GM23338 (cell line): ENCODE measurements at places on chromosomes 5 and 9. TPM values are rescaled to one million over a fixed set of nuclear protein-coding genes. Genes with fewer than 3 reads are reported as not detected.

CCL28 gene
- 6.3 and 7.1 TPM in 2 replicates for polyA plus RNA-seq

GRCh38 chr9:35385042-35385441, 104.9 kb upstream of the RUSC2 start:
- DNase-seq = peak; percentile 18

DNA sequence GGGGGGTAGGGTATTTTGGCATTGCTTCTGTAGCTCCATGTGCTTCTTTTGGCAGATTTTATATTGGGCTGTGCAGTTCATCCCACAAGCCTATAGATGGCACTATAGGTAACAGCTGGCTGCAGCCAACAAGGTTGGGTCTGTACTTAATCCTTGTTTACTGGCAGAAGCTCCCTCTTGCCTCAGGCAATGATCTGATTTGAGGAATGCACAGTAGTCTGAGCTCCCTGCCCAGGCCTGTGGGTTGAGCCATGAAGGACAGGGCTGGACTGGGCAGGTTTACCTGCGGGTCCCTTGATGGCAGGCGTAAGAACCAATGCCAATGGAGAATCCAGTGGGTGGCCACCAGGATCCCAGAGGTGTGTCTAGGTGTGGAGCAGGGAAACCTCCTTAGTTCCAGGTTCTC, 11.7 kb upstream of the OR1J2 start:
- peak; percentile 78 for DNase-seq

- no peak for DNase-seq
Observed at GRCh38 chr5:97383996-97384395, 200.9 kb upstream of the RIOK2 start.

DDX41 gene
- 67.1 and 73.4 TPM in 2 replicates for polyA plus RNA-seq

CCDC152 gene
- 75.9 and 76.8 TPM in 2 replicates for polyA plus RNA-seq

ABO gene
- 0.21 and 0.34 TPM in 2 replicates for polyA plus RNA-seq

DNA sequence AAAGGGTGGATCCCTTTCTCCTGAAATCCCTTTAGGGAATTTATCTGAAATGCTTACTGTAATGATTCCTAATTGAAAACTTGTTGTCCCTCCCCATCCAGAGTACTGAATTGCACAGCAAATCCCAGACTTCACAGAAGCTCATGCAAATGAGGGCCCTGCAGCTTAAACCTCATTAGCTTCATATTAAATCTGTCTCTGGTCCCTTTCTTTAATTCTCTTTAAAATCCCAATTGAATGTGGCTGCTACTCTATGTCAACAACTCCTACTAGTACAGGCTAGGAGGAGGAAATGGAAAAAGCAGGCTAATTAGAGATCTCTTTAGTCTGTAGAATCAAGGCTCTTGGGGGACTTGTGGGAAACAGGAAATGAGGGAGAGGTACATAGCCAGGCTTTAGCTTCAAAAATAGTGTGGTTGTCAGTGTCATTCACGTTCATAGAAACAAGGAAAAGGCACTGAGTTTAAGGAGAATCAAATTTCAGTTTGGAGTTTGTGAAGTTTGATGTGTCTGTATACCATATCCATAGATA, 191.3 kb upstream of the PRDM9 start:
- peak; percentile 24 for DNase-seq

- DNase-seq = no peak
Observed at GRCh38 chr9:124257844-124258606, at the start of gene NEK6. Gene NEK6 (plus strand): TSS chr9:124257949. CDS start chr9:124301965, 44,016 bp downstream.

DNA sequence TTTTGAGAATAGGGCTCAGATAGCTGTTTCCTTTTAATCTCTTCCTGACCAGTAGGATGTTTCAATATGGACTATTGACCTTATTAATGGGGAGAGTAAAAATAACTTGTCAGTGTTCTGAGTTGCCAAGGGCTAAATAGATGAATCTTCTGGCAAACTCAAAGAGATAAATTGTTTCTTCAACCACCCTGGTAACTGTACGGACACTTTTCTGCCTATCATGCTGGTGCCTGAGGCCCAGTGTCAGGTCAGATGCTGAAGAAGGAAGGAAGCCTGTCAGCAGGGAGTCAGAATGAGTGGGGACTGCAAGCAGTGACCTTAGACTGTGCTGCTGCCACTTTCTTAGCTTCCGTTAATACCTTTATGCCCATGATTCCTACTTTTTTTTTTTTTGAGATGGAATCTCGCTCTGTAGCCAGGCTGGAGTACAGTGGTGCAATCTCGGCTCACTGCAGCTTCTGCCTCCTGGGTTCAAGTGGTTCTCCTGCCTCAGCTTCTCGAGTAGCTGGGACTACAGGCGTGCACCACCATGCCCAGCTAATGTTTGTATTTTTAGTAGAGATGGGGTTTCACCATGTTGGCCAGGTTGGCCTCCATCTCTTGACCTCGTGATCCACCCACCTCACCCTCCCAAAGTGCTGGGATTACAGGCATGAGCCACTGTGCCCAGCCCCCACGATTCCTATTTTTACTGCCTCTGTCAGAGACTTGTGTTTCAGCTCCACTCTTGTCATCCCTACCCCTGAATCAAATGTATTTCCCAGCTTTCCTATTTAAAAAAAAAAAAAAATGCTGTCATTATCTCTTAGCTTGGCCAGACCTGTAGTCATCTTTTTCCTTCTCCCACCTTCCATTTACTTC, 33.7 kb downstream of the TGFBR1 start:
- DNase-seq = no peak

LIX1 gene
- 0.13 and 0.16 TPM in 2 replicates for polyA plus RNA-seq

- no peak for DNase-seq
Observed at GRCh38 chr5:164244-164643, 27.1 kb upstream of the LRRC14B start.

GRCh38 chr5:149809931-149810691, 80.0 kb downstream of the PPARGC1B start:
- no peak for DNase-seq

SPAAR gene
- polyA plus RNA-seq = 0.17 TPM in 1 of 2 replicates, not detected in the other

KCNV2 gene
- polyA plus RNA-seq = 0.38 and 0.60 TPM in 2 replicates

GRCh38 chr9:12880406-12881015, 105.7 kb downstream of the LURAP1L start:
- no peak for DNase-seq

DNA sequence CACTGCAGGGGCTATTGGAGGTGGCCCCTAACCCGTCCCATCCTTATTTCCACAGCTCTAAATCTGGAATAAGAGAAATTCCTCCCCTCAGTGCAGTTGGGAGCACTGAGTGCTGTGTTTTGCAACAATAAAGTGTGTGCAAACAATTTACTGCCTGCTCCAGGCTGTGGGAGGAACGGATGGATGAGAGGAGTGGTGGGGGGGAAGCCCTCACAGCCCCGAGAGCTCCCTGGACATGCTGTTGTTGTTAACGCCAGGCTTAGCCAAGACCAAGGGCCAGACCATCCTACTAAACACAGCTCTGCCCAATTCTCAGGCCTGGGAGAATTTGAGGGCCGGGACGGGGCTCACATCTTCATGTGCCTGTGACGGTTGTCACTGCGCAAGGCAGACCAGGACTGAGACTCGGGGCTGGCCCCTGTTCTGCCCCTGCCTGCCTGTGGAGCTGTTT, 200.2 kb downstream of the DAB2IP start:
- no peak for DNase-seq

GRCh38 chr5:149895416-149896345, 48.9 kb downstream of the PDE6A start:
- no peak for DNase-seq

DNA sequence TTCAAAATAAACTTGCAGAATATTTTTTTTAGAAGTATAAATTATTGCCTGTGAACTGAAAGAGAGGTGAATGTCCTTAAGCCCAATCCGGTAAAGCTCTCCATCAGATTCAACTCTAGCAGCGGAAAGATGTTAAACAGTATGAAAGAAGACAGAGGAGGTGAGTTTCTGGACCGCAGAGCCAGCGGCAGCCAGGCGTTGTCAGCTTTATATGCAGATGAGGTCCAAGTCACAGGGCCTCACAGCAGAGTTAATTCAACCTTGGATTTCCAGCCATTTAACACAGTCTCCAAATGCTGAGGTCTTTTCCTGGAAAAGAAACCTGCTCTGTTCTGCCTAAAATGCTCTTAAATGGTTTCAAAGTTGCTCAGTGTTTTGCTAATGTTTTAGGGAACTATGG, 75.5 kb downstream of the OTULIN start:
- DNase-seq = no peak

ANKRD55 gene
- not detected in 2 replicates for polyA plus RNA-seq

DNA sequence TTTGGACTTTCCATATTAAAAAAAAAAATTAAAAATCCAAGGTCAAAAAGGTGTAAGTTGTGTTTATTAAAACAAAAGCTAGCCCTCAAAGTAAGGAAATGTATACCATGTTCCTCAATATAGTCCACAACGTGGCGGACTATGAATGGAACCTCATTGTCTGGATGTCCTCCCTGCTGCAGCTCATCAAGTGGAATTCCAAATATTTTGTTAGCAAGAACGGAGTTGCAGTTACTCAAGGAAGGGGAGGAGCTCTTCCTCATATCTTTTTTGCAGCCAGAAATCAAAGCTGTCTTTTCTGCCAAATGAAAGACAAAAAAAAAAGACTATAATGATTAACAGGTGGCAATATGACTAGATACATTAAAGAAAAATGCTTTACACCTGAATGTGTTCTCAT, 14.0 kb downstream of the FAM13B start:
- peak; percentile 23 for DNase-seq

- DNase-seq = no peak
Observed at GRCh38 chr9:84138541-84138940, 157.9 kb downstream of the RMI1 start.

- DNase-seq = no peak
Observed at GRCh38 chr5:65730910-65731309, 8.9 kb downstream of the NLN start.

DNA sequence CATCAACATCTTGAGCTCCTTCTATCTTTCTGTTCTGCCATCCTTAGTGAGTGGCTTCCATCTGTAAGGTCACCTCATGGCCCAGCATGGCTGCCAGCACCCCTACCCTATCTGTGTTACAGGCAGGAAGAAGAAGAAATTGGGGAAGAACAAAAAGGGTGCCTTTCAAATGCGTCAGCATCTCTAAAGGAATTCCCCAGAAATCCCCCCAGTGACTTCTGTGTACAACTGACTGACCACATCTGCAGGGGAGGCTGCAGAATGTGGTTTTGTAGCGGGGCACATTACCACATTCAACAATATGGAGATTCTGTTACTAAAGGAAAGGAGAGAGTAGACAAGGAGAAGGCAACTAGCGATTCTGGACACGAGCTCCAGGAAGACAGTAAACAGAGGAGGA, 40.1 kb downstream of the ALG2 start:
- DNase-seq = no peak

GRCh38 chr5:116370149-116370548, 204.5 kb downstream of the SEMA6A start:
- DNase-seq = no peak
